ENCODE measurements at places on chromosomes 7 and 10.

- DNase-seq = no peak
Observed at GRCh38 chr7:95901006-95901405, 128.7 kb downstream of the DYNC1I1 start.

DNA sequence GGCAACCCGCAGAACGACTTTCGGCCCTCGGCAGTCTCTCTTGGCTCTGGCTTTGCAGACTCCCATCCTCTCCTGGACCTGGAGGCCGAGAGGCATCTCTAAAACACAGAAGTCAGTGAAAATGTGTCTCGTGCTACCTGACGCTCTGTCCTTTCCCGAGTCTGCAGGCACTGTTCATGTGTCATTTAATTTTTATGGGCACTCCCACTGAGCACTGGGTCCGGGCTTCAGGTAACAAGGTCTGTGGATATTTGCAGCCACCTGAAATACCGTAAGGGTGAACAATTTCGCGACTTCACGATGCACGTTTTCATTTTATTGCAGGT is 96.8 kb downstream of the GLRX3 start:
- no peak for DNase-seq

GRCh38 chr7:80153446-80153845 is 18.8 kb downstream of the GNAI1 start:
- DNase-seq = no peak

DNA sequence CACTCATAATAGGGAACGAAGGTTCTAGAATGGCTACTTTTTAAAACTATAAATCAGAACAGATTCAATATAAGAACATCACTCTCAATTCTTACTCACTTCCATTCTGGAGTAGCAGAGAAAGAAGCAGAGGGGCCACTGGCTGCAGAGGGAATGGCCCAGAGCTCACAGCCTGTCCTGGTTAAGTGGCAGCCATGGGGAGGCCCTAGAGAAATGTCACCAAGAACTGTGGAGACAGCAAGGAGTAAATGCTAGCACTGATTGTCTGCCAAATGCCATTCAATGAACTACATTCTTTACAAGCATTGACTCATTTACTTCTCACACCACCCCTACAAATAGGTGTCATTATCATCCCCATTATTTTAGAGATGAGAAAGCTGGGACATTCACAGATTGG is 74.6 kb upstream of the KCNMA1 start:
- no peak for DNase-seq

GRCh38 chr7:25391295-25391861 is 163.1 kb upstream of the NPVF start:
- DNase-seq = no peak

GRCh38 chr10:6207658-6208057 is 4.9 kb downstream of the PFKFB3 start:
- DNase-seq = no peak

Data from DMS 273 treated with DMSO at 0.1 percent for 48 hours (cell line).